RWPE1 (cell line): ENCODE measurements at places on chromosomes 3 and 15.

DNA sequence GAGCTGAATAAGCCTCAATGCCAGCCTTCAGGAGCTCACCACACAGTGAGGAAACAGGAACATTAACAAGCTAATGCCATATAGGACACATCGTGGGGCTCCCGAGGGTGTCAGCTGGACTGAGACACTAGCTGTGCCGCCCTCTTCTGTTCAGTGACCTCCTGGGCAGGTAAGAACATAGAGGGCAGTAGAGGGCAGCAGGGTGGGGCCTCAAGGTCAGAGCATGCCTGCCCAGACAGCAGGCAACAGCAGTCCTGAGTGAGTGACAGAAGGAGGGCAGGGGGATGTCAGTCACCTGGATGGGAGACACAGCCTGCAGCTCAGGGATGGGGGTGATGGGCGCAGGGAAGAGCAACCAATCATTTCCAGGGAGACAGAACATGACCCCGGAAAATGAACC is 15.5 kb downstream of the NTRK3 start:
- DNase-seq: no peak

DNA sequence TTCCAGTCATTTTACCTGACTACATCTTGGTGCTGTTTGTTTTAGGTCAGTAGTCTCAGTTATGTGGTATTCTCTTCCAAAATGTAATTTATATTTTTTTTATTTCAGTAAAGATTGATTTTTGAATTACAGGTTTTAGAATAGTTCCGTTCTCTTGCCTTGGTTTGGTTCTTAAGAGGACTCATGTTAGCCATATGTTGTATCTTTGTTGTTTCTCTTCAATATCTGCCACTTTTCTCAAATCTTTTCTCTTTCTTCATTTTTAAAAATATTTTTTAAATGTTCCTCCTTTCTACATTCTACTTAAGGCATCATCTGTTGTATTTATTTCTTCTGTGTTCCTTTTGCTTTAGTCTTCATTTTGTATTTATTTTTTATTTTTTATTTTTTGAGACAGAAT is 5.6 kb upstream of the UBL7 start:
- DNase-seq: no peak

- peak; percentile 4 for DNase-seq
These were observed 28.0 kb upstream of the DCLK3 start for GRCh38 chr3:36792342-36792741.

GRCh38 chr15:76993114-76993725 is 1.7 kb upstream of the PSTPIP1 start:
- no peak for DNase-seq

DNA sequence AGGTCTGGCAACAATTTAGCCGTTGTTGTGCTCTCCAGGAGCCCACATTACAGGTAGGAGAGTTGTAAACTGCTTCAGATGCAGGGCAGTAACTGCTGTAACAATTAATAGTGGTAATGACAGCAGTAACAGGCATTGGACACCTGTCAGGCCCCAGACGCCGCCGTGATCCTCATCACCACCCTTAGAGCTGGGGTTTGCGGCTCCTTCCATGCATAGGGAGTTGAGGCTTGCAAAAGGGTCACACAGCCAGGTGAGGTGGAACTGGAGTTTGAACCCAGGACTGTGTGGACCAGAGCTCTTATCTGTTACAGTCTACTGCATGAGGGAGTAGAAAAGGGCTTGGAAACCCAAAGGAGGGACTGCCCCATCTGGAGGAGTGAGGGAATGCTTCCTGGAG is 26.8 kb upstream of the NR2C2 start:
- no peak for DNase-seq

DNA sequence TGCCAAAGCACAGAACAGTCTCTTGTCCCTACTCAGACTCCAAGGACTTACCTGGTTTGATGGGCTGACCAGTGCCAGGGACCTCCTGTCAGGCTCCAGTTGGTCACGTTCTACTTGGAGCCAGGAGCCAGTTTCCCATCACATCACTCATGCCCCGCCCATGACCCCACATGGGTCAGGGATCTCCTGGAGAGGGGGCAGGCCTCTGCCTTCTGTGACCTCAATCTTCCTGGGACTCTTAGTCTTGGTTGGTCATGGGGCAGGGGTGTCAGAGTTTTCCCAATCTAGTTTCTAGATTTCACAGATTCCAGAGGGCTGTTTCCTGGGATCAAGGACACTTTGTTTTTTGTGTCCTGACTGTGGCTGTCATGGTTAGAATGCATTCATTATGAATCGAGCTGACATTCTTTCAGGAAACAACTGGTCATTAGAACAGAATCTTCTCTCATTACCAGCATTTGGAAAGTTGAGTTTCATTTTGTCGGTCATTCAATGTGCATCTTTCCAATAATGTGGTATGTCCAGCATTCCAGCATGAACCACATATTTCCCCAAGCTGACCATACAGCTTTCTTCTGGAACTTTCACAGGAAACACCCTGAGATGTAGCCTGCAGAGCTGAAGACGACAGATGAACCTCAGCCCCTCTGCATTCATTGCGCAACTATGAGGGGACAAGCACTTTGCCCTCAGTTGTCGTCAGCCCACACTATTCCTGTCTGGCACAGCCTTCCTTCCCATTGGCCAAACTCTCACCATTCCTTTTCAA is 19.8 kb downstream of the CYP19A1 start:
- DNase-seq: no peak

- no peak for DNase-seq
These were observed 248.4 kb downstream of the ISL2 start for GRCh38 chr15:76584868-76585575.

- peak; percentile 17 for DNase-seq
These were observed 70.2 kb downstream of the EFCAB12 start for GRCh38 chr3:129358177-129358771.

GRCh38 chr3:186515125-186515524 is 29.1 kb downstream of the CRYGS start:
- no peak for DNase-seq
